ENCODE measurements at places on chromosomes 2 and 18. TPM values are rescaled to one million over a fixed set of nuclear protein-coding genes. Genes with fewer than 3 reads are reported as not detected.

Gene ERCC3
- 30.0 TPM for total RNA-seq

Gene PTPRM
- total RNA-seq = 80.9 TPM

Gene MFSD2B
- 0.09 TPM for total RNA-seq

Gene GULP1
- total RNA-seq = 35.5 TPM

Gene LRATD1
- total RNA-seq = 0.27 TPM

Gene SCG2
- 0.38 TPM for total RNA-seq

Gene UGT1A7
- total RNA-seq = not detected

Gene ZSCAN30
- total RNA-seq = 9.6 TPM

Gene RBFA
- total RNA-seq = 34.3 TPM

Gene SIX3
- total RNA-seq = not detected

Gene CLEC4F
- not detected for total RNA-seq

Gene NEU2
- not detected for total RNA-seq

Gene TLX2
- total RNA-seq = not detected

Gene PID1
- 2.2 TPM for total RNA-seq

Gene CDH7
- total RNA-seq = not detected

Gene HAUS1
- 39.7 TPM for total RNA-seq

Gene COL3A1
- 0.99 TPM for total RNA-seq

Gene AQP4
- not detected for total RNA-seq

Gene CDH2
- total RNA-seq = 137 TPM

Gene ALK
- not detected for total RNA-seq

Gene FAHD2B
- 5.8 TPM for total RNA-seq

Gene CREG2
- total RNA-seq = 0.72 TPM

Gene SNX17
- 106 TPM for total RNA-seq

Gene WNT6
- not detected for total RNA-seq

Gene MARCHF4
- total RNA-seq = 7.2 TPM

Gene EVX2
- not detected for total RNA-seq

Gene TRIM54
- total RNA-seq = not detected

Gene INO80B
- 8.5 TPM for total RNA-seq

Gene PLEK
- 0.09 TPM for total RNA-seq

Gene MREG
- 5.2 TPM for total RNA-seq

Gene CETN1
- total RNA-seq = not detected

Gene KCNIP3
- total RNA-seq = 0.47 TPM

Gene SPEG
- 0.63 TPM for total RNA-seq

Gene FLACC1
- total RNA-seq = 1.0 TPM

Gene MAB21L4
- not detected for total RNA-seq

Gene LYPD6B
- not detected for total RNA-seq

Gene DUSP2
- total RNA-seq = 0.54 TPM

Gene VAPA
- 203 TPM for total RNA-seq

Gene NYAP2
- total RNA-seq = not detected

Gene ITGB6
- total RNA-seq = not detected

Gene LYG2
- total RNA-seq = not detected

Gene MYO7B
- total RNA-seq = 0.47 TPM

Gene M1AP
- total RNA-seq = not detected

Gene VAMP8
- total RNA-seq = 16.8 TPM

Gene ALPP
- not detected for total RNA-seq

Gene SIX2
- under 0.01 TPM for total RNA-seq

Gene GALNT13
- 0.36 TPM for total RNA-seq

Gene DYSF
- 87.3 TPM for total RNA-seq

Gene APCDD1
- under 0.01 TPM for total RNA-seq

Gene C1QL2
- total RNA-seq = not detected

Gene SLC23A3
- 1.1 TPM for total RNA-seq

Gene GAREM2
- 0.63 TPM for total RNA-seq

Gene ZEB2
- 12.5 TPM for total RNA-seq

Gene RPIA
- total RNA-seq = 16.1 TPM

Measured in endothelial cell of coronary artery (primary cell).